ENCODE measurements at places on chromosomes 2 and 18.

GRCh38 chr2:949384-950079 is 1.1 kb upstream of the SNTG2 start:
- DNase-seq, result no peak

- DNase-seq, result no peak
Observed at GRCh38 chr2:222064286-222064685, 234.5 kb downstream of the PAX3 start.

DNA sequence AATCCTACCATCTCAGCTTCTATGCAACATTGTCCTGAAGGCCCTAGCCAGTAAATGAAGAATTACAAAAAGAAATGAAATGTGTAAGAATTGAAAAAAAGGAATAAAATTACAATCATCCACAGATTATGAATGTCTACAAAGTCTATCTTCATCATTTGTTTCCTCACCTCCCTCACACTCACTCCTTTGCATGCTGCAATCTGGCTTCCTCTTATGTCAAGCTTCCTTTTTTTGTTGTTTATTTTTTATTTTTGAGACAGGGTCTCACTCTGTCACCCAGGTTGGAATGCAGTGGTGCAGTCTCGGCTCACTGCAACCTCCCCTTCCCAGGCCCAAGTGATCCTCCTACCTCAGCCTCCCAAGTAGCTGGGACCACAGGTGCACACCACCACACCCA is 129.0 kb downstream of the CABYR start:
- no peak for DNase-seq

- no peak for DNase-seq
Observed at GRCh38 chr2:226732478-226733188, 67.0 kb downstream of the IRS1 start.

DNA sequence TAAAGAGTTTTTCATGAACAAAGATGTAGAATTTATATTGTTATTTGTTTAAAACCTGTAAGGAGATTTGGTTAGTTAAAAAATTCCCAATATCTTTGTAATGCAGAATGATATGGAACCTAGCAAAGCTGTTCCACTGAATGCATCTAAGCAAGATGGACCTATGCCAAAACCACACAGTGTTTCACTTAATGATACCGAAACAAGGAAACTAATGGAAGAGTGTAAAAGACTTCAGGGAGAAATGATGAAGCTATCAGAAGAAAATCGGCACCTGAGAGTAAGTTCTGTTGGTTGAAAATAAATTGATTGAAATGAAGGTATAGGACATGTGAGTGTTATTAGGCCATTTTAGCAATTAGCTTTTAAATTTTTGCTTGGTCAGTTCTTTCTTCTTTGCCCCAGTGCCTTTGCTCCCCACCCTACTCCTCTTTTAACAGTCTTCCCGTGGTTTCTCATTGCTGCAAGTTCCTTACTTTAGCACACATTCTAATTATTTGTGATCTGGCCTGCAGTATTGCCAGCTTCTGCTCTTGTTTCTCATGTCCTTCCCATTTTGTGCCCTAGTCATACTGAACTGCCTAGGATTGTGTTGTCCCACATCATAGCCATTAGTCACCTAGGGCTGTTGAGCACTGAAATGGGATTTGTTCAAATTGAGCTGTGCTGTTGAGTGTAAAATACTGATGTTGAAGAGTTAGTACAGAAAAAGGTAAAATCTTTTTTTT is 36.6 kb downstream of the VAPA start:
- no peak for DNase-seq

DNA sequence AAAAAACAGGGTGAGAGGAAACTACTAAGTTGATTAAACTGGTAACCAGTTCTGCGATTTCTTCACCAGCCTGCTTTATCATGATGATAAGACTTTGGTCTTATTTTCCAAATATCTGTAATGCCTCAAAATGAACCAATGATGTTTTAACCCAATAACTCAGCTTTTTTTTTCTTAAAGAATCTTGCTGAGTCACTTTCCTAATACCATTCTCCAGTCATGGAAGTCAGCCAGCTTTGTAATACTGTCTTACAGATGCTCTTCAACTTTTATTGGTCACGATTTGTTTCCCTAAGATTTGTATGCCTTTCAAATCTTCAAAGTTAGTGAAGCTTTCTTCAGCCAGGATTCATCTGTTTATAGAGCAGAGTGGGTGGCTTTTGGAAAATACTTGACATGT is 47.7 kb upstream of the SMIM21 start:
- no peak for DNase-seq

DNA sequence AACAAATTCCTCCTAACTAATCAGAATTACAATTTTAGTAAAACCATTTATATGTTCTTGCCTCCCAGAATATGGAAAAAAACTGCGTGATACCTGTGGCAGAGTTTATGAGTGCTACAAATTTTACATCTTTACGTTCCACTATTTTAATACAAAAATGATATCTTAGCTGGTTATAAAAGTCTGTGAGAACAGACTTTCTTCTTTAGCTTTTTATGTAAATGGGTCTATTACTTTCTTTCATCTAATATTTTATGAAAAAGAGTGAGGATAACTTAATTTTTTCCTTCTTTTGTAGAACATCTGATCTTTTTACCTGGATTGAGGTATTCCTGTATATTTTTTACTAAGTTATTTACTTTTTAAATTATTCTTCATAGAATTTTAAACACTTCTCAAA is 22.1 kb upstream of the REG3A start:
- DNase-seq, result no peak

DNA sequence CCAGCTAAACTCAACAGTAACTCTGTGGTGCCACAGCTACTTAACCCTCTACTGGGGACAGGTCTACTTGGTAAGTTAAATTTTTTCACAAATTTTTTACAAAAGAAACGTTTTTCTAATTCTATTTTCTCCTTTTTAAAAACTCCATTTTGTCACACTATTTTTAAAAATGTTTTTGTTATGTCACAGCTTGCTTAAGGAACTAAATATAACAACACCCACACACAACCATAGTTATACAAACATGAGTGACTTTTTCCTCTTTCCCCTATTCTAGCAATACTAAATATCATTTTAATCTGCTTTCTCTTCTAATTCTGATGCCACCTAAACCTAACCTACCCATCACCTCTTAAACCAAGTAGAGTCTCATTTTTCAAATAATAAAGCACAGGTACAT is 160.5 kb upstream of the EPC2 start:
- no peak for DNase-seq

- DNase-seq, result no peak
Observed at GRCh38 chr2:216012133-216012829, 1.1 kb downstream of the MREG start.

DNA sequence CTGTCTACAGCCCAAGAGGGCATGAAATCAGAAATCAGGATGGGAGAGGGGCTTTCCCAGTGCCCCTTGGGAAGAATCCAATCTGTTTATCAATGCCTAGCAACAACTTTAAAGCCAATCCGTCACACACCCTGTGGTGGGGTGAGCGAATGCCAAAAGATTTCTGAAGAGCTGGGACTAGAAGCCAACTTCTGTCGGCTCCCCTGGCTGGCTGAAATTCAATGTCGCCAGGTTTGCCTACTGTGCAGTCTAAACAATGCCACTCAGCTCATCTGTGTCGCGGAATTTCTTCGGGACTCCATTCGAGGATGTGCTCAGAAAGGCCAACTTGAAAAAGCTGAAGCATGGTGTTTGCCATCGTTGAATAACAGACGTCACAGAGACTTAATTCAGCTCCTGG is 31.5 kb upstream of the NCKAP5 start:
- DNase-seq, result no peak

All from omental fat pad (tissue), 4 donors.